ENCODE measurements at places on chromosomes 2 and 18. TPM values are rescaled to one million over a fixed set of nuclear protein-coding genes. Genes with fewer than 3 reads are reported as not detected.

DNA sequence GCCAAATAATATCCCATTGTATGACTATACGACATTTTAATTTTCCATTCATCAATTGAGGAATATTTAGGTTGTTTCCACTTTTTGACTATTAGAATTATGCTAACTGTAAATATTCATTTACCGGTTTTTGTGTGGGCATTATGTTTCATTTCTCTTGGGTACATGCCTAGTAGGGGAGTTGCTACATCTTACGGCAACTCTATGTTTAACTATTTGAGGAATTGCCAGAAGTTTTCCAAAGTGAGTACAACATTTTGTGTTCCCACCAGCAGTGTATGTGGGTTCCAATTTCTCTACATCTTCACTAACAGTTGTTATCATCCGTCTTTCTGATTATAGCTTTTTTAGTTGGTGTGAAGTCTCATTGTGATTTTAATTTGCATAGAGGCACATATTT is 1.6 kb upstream of the KDSR start:
- DNase-seq, result no peak

DNA sequence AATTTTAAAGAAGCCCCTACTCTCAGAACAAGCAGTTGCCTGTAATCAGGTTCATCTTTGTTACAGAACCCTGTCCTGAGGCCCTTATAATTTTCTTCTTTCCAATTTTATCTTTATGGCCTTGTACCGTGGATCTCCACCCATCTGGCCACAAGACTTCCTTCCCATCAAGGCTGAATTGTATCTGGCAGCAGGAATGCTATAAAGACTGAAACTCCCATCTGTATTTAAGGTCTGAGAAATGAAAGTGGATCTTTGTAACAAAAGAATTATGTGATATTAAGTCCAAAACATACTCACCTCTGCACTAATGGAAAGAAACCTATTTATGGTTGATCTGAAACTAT is 91.8 kb downstream of the METTL8 start:
- no peak for DNase-seq

Gene ABHD1
- total RNA-seq, result not detected

- no peak for DNase-seq
Observed at GRCh38 chr18:33839452-33840211, 261.6 kb downstream of the ASXL3 start.

Gene ARHGAP15
- total RNA-seq, result 1.4 TPM

GRCh38 chr2:8606226-8606625 is 75.6 kb upstream of the ID2 start:
- DNase-seq, result no peak

GRCh38 chr2:221541131-221541735 is 30.9 kb downstream of the EPHA4 start:
- no peak for DNase-seq
